ENCODE measurements at places on chromosomes 4 and X.

GRCh38 chr4:76035141-76035540 lies 729 bp downstream of the CXCL11 start:
- DNase-seq: no peak

DNA sequence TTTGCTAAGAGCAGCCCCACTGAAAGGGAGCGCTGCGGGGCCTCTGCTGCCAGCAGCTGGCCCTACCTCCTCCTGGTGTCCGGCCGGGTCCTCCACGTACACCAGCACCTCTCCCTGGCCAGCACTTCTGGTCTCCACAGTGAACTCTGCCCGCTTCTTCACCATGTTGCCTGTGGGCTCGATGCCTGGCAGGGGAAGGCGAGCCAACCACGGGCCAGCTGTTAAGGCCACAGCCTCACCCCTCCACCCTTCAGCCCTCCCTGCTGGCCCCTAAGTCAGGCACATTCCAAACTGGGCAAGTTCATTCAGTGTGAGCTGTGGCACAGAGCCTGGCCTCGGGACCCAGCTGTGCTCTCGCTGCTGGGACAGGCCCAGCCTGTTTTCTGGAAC lies 7.8 kb downstream of the FLNA start:
- DNase-seq: no peak

GRCh38 chr4:6206771-6207290 lies 6.5 kb upstream of the JAKMIP1 start:
- no peak for DNase-seq

- no peak for DNase-seq
These were observed 89.9 kb upstream of the CPEB2 start for GRCh38 chr4:14912426-14912825.

DNA sequence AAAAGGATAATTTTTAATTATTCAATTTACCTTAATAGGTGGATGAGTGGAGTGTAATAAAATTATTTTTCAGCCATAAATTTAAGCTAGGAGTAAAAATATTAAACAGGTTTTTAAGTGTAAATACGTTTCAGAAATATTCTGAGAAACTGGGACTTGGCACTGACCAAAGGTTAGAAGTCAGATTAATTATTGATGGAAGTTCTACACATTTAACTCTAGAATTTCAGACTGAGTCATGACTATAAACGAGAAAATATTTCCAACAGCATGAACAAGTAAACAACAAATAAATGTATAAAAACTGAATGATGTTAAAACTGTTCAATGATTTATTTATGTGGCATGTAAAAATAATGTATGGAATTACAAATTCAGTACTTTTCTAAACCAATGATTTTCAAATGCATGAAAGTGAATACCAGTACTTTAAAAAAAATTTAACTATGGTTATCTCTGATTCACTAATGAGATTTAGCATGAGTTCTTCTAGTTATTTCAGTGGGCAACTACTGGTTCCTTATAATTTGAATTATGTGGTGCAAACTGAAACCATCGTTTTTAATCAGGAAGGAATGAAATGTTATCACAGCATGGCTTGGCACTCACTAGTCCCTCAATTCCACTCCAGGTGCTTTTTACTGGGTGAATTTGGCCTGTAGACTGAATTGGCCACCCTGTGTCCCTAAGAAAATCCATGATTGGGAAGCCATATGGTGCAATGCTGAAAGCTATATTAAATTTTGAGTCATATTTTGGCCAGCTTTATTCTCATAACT lies 244.2 kb downstream of the FSTL5 start:
- no peak for DNase-seq

DNA sequence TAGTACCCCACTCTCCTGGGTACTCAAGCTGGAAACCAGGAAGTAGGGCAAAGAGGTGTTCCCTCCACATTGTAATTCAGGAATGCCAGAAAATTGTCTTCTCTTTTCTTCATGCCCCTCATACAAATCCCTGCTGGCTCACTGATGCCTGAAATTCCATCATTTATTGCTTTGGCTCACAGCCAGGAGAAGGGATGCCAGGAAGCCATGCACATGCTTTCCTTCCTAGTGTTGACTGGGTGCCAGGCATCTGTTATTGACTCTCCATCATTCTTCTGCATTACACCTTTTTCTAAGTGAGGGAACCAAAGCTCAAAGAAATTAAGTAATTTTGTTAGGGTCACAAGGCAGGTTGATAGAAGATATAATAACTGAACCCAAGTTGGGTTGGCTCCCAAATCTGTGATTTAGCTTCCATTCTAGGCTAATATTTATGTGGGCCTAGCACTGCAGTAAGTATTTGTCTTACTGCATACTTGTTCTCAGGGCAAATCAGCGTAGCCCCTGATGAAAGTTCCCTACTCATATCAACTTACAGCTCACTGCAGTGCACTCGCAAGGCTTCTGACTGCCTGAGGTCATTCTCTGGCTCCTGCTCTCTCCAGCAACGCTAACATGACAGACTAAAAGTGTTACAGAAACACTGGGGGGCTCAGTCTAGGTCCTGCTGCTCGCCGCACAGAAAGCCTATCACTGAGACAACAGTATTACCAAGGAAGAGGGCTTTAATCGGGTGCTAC lies 89.0 kb downstream of the TRAPPC11 start:
- no peak for DNase-seq

GRCh38 chr4:16794816-16795445 lies 103.5 kb downstream of the LDB2 start:
- no peak for DNase-seq

GRCh38 chrX:114710571-114710970 lies 126.7 kb downstream of the HTR2C start:
- no peak for DNase-seq

GRCh38 chr4:118381902-118382301 lies 29.1 kb upstream of the PRSS12 start:
- DNase-seq: no peak

- no peak for DNase-seq
These were observed 336.4 kb upstream of the RASGEF1B start for GRCh38 chr4:81808011-81808672.

DNA sequence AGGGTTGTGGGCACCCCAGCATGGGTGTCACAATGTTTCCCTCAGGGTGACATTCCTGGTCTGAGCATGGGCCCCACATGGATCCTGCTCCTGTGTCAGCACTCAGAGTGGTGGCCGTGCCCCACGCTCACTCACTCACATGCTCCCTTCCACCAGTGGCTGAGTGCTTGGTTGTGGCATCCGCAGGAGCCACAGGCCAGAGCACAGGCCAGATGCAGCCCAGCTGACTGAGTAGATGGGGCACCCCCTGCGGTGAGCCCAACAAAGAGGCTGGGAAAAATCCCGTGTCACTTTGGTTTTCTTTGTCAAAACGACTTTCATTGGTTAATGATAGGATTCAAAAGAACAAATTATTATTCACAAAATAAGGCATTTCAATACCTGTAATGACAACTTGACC lies 204.6 kb upstream of the ANXA10 start:
- DNase-seq: no peak

DNA sequence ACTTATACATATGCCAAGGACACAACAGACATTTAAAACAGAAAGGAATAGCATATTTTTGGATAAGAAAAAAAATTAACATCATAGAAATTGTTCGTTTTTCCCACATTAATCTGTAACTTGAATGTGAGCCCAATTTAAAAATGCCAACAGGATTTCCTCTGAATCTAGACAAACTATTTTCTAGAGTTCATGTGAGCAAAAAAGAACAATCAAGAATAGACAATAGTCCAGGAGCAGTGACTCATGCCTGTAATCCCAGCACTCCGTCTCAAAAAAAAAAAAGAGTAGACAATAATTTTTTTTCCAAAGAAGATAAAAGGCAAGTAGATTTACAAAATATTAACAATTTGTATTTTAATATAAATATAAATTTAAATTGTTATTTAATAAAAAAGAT lies 73.7 kb upstream of the DUSP21 start:
- DNase-seq: no peak

DNA sequence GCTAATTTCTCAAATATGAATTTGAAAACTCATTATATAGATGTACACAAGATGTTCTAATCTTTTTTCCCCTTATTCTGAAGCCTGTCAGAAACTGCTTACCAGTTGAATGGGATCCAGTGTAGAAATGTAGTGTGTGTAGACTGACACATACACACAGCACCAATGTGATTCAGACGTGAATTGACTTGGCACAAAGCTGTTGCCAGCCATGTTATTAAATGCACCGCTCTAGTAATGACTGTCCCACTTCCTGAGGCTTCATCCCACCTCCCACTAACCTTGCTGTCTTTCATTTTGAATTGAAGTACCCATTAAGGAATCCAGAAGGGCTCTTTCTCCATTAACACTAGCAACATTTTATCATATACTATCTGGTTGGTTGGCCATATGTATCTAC lies 146.6 kb downstream of the PPA2 start:
- DNase-seq: no peak

DNA sequence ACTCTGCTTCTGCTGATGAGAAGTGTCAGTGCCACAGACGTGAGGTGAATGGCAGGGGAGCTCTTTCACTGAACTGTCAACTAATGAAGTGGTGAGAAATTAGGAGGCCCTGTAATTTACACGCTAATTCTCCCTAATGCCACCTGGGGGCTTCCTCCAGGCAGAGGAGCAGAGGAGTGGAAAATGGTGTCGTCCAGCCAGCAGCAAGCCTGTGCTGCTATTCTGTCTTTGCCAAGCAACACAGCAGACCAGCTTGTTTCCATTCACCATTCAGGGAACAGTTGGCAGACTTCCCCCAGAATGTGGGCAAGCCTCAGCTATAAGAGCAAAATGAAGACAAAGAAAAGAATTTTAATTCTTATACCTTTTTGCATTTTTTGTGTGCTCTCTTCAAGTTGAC lies 245.2 kb upstream of the TET2 start:
- DNase-seq: no peak

DNA sequence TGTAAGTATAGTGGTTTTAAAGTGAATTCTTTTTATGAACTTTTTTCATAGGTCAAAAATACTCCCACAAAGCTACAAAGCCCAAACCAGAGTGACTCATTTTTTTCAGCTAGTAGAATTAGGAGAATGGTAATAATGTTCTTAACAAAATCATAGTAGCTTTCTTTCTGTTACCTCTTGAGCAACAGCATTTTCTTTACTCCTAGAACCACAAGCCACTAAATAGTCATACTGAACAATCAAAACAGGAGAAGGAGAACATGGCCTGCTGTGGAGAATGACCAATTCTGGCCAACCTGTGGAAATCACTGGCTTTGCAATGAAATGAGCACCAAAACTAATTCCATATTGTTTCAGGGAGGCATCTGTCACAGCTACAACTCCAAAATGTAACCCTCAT lies 112.9 kb downstream of the AMMECR1 start:
- DNase-seq: no peak

DNA sequence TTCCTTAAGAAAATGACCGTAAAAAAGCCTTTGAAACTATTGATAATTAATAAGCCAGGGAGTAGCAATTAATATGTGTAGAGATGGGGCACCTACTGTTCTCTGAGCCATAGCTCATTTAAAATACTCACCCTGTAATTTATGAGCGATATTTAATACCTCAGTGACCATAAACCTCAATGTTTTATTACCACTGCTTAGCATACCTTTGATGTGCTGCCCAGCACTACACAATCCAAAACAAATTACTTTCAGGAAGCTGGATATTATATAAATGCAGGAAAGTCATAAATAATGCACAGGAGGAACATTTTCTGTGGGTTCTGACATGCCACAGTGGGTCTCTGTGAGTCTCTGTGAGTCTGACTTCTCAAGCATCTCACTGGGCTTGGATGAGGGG lies 166.1 kb upstream of the RPL34 start:
- no peak for DNase-seq

GRCh38 chrX:34275699-34276098 lies 143.6 kb upstream of the FAM47A start:
- no peak for DNase-seq

DNA sequence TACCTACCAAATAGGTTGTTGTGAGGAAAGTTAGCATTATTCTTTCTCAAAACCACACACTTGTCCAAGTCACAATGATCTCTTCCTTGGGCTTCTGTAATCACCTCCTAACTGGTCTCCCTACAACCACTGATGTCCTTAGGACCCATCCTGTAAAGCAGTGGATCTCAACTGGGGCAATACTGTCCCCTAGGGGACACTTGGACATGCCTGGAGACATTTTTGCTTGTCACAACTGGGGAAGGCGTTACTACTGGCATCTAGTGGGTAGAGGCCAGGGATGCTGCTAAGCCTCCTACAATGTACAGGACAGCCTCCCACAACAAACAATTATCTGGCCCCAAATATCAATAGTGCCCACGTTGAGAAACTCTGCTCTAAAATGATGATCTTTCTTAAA lies 118.7 kb upstream of the AP1S2 start:
- no peak for DNase-seq

- DNase-seq: no peak
These were observed 481.0 kb downstream of the KCNIP4 start for GRCh38 chr4:21467551-21467950.

DNA sequence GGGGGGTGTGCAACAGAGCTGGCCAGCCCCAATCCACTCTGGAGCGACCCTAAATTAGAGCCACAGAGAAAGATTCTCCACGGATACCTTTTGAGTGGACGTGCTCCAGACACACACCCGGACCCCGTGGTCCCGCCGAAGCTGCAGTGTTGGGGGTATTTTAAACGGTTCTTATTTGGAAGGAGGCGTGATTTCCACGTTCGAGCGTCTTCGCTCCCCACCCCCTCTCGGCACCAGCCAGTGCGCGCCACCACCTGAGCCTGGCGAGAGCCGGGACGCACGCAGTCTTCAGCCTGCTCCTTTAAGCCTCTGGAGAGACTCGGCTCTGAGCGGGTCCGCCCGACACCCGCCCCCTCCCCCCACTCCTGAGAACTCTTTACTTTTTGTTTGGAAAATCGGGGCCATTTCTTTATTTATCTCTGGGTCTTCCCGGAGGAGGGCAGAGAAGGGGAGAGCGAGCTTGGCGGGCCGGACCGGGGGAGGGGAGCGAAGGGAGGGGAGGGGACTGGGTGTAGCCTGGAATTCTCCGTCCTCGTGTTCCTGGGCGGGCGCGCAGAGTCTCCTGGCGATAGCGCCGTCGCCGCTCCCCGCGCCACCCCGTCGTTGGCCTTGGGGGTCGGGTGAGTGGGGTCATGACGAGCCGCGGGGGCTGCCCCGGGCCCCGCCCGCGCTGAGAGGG lies 668 bp upstream of the PTCHD1 start:
- DNase-seq: no peak

DNA sequence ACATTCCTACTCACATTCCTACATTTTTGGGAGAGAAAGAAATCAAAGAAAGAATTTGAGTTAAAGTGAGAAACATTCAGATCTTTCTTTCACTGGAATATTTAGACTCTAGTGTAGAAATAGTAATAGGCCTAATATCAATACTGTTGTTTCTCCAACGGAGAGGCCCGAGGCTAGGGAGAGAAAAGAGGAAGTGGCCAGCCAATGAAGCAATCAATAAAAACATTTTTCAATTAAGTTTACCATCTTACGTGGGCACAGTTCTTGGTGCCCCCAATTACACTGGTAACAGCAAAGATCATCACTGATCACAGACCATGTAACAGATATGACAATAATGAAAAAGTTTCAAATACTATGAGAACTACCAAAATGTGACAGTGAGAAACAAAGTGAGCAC lies 281.4 kb downstream of the GPM6A start:
- no peak for DNase-seq

GRCh38 chrX:136761421-136761820 lies 19.3 kb downstream of the ARHGEF6 start:
- DNase-seq: no peak
